Central memory CD4-positive, alpha-beta T cell (primary cell): ENCODE measurements at places on chromosomes 11 and 22.

GRCh38 chr11:119816660-119817059 is 87.7 kb upstream of the NECTIN1 start:
- no peak for DNase-seq

- no peak for DNase-seq
These were observed 24.3 kb downstream of the TTC12 start for GRCh38 chr11:113338730-113339129.

DNA sequence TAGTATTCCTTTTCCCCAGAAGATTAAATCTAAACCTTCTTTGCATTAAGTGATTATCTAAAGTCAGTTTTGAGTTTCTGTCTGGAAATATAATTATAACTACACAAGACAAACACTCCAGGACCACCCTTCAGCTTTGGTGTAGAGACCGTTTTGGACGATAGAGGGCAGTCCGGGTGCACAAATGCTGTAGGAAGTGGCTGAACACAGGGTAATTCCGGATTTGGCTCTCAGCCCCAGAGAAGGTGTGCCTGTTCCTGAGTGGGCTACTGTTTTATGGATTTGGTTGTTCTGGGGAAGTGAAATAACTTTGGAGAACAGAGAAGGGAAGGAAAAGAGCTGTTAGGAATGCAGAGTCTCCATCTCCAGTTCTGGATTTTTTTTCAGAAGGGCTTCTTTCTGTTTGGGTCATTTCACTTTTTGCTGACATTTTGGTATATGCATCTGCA is 14.8 kb downstream of the EXT2 start:
- peak; percentile 26 for DNase-seq

GRCh38 chr11:113567867-113568544 is 92.8 kb upstream of the DRD2 start:
- no peak for DNase-seq

DNA sequence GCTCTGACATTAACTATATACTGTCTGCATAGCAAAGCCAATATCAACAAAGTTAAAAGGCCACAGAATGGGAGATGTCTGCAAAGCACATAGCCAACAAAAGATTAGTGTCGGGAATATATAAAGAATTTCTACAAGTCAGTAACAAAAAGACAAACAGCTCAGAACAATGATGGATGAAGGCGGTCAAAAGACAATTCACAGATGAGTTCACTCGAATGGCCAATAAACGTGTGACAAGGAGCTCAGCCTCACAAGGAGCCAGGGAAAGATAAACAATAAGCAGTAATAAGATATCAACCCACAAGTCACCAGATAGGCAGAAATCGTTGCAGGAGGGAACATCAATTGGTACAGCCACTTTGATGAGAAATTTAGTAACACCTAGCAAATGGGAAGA is 106.0 kb upstream of the ISX start:
- no peak for DNase-seq

- DNase-seq: no peak
These were observed 8.5 kb upstream of the SLC25A18 start for GRCh38 chr22:17554814-17555213.

DNA sequence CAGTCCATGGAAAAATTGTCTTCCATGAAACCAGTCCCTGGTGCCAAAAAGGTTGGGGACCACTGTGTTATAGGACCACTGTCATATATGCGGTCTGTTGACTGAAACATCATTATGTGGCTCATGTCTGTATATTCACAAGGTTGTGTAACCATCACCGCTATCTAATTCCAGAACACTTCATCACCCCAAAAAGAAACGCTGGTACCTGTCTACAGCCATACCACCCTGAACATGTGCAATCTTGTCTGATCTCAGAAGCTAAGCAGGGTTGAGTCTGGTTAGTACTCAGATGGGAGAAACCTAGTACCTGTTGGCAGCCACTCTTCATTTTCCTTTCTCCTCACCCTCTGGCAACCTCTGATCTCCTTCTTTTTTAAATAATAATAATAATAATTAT is 12.9 kb upstream of the PIK3IP1 start:
- no peak for DNase-seq

GRCh38 chr11:89540826-89541225 is 49.7 kb upstream of the NOX4 start:
- no peak for DNase-seq

- DNase-seq: no peak
These were observed 39.0 kb upstream of the AKIP1 start for GRCh38 chr11:8871962-8872361.

- no peak for DNase-seq
These were observed 54.7 kb downstream of the PHF21B start for GRCh38 chr22:44955102-44955501.

- no peak for DNase-seq
These were observed 16.8 kb downstream of the PRDM10 start for GRCh38 chr11:129985823-129986222.

DNA sequence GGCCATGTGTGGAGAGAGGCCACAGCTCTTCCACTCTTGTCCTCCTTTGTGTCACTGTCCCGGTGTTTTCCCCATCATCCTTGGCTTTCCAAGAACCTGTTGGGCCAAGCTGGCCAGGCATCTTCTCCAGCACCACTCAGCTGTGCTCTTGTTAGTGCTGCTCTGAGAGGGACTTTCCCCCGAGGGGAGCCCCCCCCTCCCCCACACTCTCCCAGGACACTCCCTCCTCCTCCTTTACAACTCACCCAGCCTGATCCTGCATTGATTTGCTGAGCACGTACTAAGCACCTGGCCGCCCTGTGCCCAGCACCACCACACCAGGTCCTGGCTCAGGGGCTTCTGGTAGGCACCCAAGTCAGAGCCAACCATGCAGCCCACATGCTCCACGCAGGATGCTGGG is 13.2 kb downstream of the TP53AIP1 start:
- no peak for DNase-seq

DNA sequence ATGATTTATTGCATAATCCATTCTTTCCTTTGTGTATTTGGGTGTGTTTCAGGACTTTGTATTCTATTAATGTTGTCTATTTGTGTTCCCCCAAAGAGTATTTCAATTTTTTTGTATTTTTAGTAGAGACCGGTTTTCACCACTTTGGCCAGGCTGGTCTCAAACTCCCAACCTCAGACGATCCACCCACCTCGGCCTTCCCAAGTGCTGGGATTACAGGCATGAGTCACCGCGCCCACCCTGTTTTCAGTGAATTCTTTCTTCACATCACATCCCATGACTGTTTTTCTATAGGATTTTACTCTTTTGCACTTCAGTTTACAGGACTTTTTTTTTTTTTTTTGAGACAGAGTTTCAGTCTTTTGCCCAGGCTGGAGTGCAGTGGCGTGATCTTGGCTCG is 46.3 kb downstream of the RBX1 start:
- DNase-seq: no peak

DNA sequence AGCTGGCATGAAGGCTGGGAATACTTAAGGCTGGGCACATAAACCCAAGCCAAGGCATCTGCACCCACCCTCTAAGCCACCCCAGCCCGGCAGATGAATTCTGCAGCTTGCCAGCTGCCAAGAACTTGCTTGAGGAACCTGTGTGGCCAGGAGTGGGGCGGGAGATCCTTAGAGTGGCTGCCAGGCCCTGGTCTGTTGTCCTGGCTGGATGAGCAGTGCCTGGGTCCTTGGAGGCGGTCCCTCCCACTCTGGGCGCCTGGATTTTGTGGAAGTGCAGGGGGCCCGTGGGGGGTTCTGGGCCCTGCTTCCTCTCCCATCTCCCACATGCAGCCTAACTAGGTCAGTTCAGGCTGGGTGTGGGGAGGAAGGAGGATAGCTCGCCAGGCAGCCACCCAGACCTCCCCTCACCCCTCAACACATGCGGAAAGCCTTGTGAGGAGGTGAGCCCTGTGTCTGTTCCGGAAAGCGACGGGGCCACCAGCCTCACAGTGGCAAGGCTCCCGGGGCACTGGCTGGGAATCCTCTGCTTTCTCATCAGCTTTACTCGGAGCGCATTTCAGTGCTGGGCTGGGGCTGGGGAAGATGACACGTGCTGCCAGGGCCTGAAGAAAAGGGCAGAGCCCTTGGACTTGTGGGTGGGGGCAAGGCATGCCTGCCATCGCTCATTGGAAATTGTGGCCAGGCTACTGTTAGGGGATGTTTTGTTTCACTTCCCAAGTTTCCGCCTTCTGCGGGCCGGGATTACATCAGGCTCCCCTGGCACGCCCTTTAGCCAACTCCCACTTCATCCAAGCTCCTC is 8.4 kb downstream of the DAGLA start:
- DNase-seq: no peak

DNA sequence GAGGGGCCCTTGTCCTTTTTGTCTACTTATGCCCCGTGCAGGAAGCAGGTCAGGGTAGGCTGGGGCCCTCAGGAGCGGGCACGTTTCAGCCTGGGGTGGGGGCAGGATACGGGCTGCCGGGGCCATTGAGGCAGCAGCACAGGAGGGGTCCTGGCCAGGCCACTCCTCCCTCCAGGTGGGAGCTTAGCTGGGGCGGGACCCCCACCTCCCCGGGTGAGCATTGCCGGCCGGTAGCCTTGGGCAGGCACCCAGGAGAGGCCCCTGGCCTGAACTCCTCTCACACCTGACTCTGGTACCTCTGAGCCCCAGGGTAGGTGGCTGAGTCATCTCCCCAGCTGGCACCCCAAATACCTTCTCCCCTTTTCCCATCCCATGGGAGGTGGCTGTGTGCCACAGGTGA is 5.0 kb upstream of the MUC6 start:
- no peak for DNase-seq

DNA sequence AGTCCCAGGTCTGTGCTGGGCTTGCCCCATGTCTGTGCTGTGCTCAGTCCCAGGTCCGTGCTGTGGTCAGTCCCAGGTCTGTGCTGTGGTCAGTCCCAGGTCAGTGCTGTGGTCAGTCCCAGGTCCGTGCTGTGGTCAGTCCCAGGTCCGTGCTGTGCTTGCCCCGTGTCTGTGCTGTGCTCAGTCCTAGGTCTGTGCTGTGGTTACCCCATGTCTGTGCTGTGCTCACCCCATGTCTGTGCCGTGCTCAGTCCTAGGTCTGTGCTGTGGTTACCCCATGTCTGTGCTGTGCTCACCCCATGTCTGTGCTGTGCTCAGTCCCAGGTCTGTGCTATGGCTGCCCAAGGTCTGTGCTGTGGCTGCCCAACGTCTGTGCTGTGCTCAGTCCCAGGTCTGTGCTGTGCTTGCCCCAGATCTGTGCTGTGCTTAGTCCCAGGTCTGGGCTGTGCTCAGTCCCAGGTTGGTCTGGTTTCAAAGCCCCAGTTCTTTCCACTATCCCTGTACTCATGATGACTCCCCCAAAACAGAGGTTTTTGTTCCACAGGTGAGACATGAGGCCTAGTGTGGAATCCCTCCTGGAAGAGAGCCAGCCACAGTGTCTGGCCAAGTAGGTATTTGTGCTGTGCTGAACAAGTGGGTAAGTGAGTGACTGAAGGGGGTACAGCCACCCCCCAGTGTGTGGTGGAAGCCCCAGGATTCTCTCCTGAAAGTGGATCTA is 34.8 kb downstream of the IRAG1 start:
- DNase-seq: no peak

- DNase-seq: no peak
These were observed 52.5 kb downstream of the RCN1 start for GRCh38 chr11:32143378-32143777.

DNA sequence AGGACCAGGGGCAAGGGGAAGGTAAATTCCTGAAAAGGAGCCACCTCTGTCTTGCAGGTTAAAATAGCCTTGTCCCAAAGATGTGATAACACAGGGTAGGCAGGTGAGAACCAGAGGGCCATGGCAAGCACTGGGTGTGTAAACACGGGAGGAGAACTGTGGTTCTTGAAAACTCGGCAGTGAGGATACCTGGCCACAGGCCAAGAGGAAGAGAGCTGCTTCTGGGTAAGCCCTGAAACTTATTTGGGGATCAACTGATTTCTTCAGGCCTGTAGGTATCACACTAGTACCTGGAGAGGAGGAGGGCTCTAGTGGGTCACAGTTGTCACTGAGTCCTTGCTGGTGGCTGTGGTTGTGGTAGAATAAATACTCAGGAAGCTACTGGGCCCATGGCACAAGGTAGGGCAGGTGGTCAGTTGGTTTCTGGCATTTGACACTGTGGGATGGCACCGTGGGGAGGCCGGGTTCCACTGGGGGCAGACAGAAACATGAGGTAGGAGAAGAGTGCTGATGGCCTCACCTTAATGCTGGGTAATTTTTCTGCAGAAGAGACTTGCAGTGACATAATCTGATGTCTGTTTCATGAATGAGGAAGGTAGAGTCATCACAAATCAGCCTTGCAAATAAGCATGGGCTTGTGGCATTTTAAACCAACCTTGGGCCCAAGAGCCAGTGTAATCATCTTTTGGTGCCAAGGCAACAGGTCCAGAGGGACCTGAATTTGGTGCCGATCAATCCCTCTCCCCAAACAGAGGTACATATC is 22.0 kb downstream of the AMPD3 start:
- no peak for DNase-seq

DNA sequence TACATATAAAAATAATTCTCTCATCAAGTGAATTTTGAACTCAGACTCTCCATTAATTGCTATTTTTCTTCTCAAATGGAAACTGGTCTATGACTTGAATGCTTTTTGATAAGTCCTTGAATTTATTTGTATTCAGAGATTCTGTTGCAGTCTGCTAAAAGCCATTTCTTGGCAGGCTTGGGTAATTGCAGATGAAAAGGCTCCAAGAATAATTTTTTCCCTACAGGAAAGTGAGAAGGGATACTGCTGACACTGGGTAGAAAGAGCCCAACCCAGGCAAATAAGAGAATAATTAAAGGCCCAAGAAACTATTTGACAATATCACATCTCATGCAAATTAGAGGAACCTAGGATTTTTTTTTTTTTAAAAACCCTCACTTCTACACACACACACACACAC is 246.5 kb upstream of the DDI1 start:
- no peak for DNase-seq

DNA sequence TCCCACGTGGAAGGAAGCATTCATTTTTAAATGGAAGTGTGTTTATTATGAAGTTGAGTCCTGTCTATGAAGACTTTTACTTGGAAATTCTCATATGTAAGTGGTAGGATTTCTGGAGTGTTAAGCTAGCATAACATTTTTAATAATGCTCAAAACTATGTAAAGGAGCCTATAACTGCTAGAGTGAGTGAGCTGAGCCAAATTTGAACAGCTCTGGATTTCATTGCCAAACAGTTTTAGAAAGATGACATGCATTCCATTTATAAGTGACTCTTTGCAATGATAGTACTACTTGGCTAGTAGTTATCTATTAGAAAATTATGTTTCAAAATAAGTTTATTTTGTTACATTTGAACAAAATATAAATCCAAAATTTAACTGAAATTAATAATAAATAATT is 721.2 kb downstream of the LUZP2 start:
- DNase-seq: no peak

DNA sequence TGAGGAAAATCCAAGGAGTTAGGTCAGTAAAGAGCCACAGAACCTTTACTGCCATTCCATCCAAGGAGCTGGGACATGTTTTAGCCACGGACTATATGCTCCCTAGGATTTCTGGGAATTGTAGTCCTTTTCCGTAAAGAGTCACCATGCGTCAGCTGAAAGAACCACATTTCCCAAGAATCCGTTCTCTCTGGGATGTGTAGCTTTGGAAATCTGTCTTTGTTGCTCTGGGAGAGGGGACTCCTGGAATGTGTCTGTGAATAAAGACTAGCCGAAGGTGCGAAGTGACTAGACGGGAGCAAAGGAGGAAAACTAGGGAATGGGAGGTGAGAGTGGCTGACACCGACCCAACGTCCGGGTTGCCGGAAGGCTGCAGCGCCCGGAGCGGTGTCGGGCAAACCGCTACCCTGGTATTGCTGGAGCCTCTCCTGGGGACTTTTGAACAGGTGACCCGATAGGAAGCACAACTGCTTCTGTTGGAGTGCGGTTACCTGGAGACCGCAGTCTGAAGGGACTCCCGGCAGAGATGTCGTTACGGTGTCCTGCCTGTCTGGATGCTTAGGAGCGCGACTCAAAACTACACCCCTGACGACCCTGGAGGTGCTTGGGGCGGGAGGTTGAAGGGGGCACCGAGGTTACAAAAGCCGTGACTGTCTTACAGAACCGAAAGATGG is at the start of gene IFTAP:
Gene IFTAP (plus strand): TSS at position 187 of the 674 bp plus-strand sequence. CDS start 15,602 bp downstream, outside the sequence.
- peak; percentile 12 for DNase-seq
